ENCODE measurements at places on chromosomes 11 and 22. TPM values are rescaled to one million over a fixed set of nuclear protein-coding genes. Genes with fewer than 3 reads are reported as not detected.

- DNase-seq: no peak
These were observed 106.7 kb downstream of the MORC2 start for GRCh38 chr22:30861688-30862552.

- no peak for DNase-seq
These were observed 1.9 kb downstream of the LRP4 start for GRCh38 chr11:46916286-46917108.

DNA sequence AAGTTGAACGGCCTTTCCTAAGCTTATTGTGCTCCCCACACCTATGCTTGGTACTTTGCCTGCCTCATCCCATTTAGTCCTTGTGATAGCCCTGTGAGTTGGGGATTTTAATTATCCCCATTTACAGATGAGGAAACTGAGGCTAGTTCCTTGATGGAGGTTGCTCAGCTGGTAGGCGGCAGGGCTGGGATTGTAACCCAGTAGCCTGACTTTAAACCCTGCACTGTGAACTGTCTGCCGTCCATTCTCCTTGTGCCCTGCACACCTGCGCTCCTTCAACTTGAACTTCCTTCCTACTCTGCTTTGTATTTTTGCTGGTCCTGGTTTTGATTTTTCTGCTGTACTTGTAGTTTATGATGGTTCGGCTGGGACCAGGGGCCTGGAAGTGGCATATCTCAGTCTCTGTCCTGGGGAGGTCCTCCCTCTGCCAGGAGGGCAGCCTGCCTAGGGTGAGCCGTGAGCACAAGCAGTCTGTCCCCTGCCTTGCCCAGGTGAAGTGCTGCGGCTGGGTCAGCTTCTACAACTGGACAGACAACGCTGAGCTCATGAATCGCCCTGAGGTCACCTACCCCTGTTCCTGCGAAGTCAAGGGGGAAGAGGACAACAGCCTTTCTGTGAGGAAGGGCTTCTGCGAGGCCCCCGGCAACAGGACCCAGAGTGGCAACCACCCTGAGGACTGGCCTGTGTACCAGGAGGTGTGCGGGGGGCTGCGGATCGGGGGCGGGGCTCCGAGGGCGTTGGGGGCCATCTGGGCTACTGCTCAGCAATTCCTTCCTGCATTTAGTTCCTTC is 52.4 kb downstream of the CD82 start:
- DNase-seq: no peak

DNA sequence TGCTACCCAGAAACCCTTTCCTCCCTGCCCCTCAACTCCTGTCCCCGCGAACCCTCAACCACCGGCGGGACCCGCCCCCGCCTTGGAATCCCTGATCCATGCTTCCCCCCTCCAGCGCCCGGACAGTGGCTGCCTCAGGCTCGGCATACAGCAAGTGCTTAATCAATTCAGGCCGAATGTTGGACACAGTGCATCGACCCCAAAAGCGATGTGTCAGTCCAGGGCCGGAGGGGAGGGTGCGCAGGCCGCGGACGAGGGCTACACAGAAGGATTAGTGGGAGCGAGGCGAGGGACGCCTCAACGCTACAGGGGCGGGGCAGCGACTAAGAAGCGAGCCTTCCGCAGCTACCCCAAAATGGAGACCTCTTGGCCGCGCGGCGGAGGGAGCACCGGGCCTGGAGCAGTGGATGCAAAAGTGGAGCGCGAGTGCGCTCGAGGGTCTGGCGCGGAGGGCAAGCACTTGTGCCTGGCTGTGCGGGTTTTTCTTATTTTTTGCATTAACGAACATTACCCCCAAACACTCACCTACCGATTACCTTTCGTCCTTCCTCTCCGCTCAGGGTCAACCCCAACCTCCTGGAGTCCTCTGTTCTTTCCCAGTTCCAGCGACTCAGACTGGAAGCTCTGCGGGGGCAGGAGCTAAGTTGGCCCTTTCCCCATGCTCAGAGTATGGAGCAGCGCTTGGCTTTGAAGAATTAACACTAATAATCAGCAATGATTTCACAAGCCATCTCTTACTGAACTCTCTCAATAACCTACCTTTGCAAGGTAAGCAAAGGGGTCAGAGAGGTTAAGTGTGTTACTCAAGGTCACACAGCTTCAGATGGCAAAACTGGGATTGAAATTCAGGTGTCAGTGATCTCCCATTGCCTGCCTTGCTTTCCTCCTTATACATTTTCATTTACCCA is 30.0 kb upstream of the WNT11 start:
- no peak for DNase-seq

DNA sequence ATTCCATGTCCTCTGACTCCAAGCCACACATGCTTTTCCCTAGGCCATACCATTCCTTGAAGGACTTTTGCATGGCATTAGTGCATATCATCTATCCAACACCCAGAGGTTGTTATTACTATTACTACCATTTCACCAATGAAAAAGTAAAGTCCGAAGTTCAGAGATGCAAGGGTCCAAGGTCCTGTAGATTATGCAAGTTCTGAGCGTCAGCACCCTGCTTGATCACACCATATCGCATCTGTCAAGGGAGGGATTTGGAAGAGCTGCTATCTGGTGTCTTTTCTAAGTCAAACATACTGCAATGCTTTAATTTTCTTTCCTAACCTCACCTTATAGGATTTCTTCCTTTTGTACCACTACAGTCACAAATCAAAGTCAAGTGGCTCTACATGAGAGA is 214.7 kb upstream of the CADM1 start:
- no peak for DNase-seq

- DNase-seq: no peak
These were observed 31.9 kb downstream of the RASSF10 start for GRCh38 chr11:13040969-13041561.

- DNase-seq: no peak
These were observed 31.0 kb upstream of the HMOX1 start for GRCh38 chr22:35349704-35350538.

The SLC15A3 gene
- polyA plus RNA-seq: 4.8 TPM

The MMP11 gene
- polyA plus RNA-seq: 9.0 TPM

The CLDN5 gene
- 0.05 TPM for polyA plus RNA-seq

The PHETA2 gene
- polyA plus RNA-seq: 10.6 TPM
